ENCODE measurements at places on chromosomes 2 and 18.

DNA sequence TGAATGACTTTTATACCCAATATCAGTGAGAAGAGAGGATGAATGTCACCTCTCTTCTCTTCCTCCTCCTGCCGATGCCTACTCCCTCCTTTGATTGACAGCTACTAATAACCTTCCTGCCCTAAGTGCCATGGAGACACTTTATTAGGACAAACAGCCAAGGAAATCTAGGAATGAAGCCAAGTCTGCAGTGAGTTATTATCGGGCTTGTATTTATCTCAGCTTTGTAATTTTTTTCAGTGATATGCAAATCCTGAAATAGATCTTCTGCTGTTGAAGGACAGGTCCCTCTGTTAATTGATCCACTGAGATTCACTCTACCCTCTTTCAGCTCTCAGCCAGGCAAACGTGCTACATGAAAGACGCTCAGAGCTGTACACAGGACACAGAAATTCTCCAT lies 686.7 kb downstream of the TMEM182 start:
- DNase-seq = no peak

DNA sequence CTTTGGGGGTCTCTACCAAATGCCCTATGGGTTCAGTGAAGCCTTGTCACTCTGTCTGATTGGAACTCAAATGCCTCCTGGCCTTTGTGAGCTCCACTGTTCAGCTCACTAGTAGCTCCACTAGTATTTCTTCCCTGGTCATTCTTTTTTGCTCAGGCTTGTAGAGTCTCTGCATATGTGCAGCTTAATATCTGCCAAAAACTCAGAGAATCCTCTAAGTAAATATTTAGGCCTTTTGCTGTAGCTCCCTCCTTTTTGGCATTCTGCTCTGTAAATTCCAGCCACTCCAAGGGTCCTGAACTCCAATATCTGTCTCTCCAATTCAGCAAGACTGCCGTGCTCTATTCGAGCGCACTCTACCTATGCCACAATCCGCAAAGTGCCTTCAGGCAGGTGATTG lies 146.5 kb downstream of the MAIP1 start:
- DNase-seq = no peak

- DNase-seq = no peak
Observed at GRCh38 chr2:32502941-32503340, 124.9 kb upstream of the TTC27 start.

DNA sequence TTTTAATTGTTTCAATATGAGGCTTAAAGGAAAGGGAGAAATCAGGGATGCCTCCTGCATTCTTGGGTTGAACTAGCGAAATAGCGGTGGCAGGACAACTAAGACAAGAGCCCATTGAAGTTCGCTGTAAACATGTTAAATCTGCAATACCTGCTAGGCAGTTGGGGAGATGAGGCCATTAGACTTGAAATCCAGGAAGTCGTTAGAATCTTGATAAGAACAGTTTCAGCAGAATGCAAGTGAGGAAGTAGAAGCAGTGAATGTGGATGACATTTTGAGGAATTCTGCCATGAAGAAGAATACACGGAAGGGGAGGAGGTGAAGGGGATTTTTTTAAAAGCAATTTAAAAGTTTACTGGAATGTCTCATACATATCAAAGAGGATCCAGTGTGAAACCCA lies 109.7 kb downstream of the LPIN1 start:
- DNase-seq = no peak

GRCh38 chr18:43869451-43870008 lies 592.2 kb upstream of the SYT4 start:
- peak; percentile 48 for DNase-seq

GRCh38 chr2:224417361-224417729 lies 15.4 kb upstream of the FAM124B start:
- no peak for DNase-seq

DNA sequence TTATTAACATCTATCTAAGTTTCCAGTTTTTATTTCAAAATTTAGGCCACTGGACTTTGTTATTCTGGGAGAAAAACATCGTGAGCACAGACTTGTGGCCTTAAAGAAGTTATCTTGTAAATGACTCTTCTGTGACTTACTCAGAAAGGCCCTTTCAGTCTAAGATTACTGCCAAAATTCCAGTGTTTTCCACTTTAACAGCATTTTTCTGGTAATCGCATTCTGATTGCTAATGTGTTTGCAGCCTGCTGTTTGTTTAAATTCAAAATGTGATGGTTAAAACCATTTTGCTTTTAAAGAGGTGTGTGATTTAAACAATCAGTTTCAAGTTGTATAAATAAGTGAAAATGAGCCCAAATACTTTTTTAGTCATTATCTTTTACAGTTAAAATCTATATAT lies 136.7 kb upstream of the DAPL1 start:
- no peak for DNase-seq

DNA sequence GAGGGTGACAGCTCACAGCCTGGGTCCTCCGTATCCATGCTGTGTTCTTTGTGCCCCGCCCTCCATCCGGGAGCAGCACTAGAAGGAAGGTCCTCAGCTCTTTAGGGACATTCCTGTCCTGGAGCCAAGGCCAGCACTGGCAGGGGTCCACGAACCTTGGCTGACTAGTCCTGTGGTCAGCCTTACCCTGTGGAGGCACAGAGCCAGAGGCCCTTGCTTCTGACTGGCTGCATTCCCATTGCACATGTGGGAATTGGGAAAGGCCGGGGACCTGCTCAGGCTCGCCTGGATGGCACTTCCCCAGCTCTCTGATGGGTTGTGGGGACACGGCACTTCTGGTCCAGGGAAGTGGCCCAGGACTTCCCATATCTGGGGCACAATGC lies 24.9 kb upstream of the RHOB start:
- peak; percentile 83 for DNase-seq

DNA sequence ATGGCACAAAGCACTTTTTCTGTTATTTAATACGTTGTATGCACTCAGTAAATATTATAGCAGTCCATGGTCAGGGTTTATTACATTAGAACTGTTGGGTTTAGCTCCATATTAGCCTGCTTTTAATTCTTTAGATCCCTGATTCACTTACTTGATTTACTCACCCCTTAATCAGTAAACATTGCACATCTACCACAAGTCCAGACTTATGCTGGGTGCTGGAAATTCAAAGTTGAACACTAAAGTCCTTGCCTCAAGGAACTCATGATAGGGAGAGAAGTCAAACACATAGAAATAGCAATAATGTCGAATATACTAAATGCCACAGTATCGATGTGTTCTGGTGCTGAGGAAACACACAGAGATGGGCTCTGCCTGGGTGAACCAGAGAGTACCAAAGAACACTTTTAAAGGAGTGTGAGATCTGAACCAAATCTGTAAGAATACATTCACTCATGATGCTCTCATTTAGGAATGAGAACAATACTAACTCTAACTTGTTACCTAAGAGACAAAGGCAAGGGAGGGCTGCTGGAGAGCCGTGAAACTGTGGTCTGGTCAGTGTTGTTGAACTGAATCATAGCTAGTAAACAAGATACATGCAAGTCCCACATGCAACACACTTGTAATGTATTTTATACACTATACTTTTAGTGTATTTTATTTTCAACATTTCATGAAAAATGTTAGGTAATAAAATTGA lies 4.9 kb downstream of the STAT4 start:
- no peak for DNase-seq

DNA sequence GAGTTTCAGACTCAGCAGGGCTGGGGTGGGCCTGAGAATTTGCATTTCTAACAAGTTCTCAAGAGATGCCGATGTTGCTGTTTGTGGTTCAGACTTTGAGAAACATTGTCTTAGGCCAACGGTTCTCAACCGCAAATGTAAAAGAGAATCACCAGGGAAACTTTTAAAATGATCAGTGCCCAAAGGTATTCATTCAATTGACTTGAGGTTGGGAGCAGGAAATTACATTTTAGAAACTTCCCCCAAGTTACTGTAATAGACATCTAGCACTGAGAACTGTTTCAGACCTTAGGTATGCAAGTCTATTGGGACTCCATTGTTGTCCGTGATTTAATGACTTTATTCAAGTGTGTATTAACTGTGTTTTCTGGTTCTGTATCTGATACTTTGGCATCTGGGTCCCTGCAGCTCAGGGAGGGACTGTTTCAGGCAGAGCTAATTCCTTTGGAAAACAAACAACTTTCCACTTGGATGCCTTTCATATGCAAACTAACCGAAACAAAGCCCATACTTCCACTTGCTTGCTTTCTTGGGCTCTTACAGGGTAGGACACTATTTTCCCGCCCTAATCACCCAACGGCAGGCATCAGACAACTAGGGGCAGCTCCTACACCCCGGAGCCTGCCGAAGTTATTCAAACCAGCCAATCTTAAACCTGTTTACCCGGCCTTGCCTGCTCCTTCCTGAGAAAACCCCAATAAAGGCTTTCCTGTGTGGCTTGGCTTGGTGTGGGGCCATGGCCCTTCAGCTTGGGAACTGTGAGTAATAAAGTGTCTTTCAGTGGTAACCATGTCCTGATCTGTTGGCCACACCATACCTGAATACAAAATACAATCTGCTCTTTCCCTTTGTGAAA lies 97.6 kb downstream of the POLE4 start:
- no peak for DNase-seq

- DNase-seq = no peak
Observed at GRCh38 chr18:67463829-67464228, 52.7 kb downstream of the DSEL start.

DNA sequence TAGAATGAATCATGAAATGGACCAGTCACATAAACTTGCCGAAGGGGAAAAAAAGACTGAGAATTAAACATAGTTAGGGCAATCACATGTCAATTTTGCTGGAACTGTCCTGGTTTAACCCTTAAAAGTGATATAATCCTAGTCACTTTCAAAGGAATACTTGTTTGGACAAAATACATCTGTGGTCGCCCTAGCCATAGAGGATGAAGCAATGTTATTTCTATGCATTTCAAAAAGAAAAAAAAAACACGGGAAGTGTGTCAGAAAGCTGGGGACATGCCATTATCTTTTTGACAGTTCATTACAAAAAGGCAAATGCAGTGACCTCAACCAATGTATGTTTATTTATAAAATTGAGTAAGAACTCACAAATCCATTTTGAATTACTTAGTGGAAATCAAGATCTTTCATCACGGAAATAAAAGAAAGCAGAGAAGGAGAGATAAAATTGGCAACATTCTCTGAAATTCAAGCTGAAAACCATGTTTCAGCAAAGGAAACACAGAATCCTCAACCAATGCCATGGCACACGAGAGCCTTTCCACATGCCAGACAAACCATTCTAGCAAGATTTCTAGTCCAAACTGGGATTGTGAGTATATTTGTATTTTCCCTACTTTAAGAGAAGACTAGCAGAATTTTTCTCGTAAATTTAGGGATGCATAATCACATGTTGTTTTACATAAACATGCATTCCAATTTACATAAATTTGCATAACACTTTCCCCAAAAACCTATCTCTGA lies 854.3 kb upstream of the ACVR2A start:
- peak; percentile 84 for DNase-seq

DNA sequence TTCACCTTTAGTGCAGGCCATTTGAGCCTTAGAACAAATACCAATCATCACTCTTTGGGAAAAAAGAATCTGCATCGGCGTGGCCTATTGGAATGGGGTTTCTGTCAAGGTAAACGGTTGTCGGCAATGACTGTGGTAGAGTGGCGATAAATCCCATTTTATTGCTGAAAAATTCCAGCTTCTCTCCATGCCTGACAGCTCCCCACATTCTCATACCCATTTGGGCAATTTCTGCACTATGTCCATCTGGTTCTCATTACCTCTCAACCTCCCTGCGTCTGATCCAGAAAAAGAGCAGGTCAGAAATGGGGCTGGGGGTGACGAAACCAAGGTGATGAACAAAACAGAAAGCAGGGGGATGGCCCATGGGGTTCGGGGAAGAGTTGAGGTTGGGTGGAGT lies 254.0 kb downstream of the MEIS1 start:
- DNase-seq = no peak

DNA sequence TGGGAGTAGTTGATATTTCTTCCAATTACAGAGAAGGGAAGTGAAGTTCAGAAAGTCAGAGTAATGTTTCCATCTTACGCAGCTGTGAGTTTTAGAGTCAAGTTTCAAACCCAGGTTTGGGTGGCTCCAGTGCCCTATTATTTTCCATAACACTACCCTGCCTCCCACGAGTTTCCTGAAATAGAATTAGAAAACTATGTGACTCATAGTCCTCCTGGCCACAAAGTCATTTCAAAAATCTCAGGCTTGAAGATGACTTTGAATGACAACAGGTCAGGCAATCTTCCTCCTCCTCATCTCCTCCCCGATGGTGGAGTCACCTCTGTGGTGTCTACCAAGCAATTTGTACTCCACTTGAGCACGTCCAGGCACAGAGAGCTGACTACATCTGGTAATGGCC lies 212.3 kb upstream of the TRIB2 start:
- no peak for DNase-seq

- DNase-seq = no peak
Observed at GRCh38 chr2:157895531-157895930, 19.4 kb upstream of the ACVR1 start.

DNA sequence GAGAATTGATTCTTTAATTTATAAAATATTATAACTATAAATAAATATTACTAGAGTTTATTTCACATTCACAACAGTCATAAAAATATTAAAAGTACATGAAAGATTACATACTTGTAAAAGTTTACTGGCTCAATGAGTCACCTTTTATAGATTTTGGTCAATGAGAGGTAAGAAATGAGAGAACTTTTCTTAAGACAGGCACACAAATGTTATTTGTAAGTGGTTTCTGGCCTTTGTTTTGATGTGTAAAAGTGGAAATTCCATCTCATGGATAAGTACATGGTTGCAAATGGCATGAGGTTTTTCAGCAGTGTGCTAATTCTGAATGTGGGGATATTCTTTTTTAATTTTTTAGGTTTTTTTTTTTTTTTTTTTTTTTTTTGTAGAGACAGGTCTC lies 63.8 kb downstream of the TTC27 start:
- no peak for DNase-seq

GRCh38 chr2:33645861-33646260 lies 46.8 kb upstream of the FAM98A start:
- no peak for DNase-seq

GRCh38 chr18:13272416-13272815 lies 53.9 kb downstream of the LDLRAD4 start:
- DNase-seq = no peak

GRCh38 chr2:232530626-232531260 lies 4.8 kb downstream of the CHRND start:
- DNase-seq = no peak

GRCh38 chr2:188676010-188676400 lies 298.2 kb upstream of the COL3A1 start:
- DNase-seq = no peak

- no peak for DNase-seq
Observed at GRCh38 chr2:134677856-134678756, 40.7 kb downstream of the TMEM163 start.

- DNase-seq = no peak
Observed at GRCh38 chr2:109692013-109692743, 78.0 kb downstream of the SOWAHC start.

DNA sequence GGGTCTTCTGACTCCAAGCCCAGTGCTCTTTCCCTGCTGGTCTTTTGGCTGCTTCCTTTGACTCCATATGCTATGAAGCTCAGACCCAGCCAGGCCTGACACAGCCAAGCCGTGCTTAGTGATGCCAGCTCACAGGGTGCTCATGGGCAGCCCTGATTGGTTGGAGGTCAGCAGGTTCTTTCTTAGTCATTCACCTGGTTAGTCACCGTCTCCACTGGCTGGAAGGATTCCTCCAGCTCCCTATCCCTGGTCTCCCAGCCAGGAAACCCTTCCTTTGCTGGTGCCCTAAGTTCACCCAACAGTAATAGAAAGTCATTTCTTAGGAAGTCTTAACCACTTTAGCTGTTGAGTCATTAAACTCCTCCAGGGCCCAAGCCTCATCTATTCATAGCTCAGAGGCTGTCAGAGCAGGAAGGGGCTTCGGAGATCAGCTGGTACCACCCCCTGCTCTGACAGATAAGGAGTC lies 3.9 kb downstream of the KCNK3 start:
- DNase-seq = no peak

- no peak for DNase-seq
Observed at GRCh38 chr2:208294482-208295024, 28.5 kb downstream of the PIKFYVE start.

All from AG09319 (cell line).